Right atrium auricular region (tissue), 2 donors: ENCODE measurements at places on chromosomes 13 and 19.

DNA sequence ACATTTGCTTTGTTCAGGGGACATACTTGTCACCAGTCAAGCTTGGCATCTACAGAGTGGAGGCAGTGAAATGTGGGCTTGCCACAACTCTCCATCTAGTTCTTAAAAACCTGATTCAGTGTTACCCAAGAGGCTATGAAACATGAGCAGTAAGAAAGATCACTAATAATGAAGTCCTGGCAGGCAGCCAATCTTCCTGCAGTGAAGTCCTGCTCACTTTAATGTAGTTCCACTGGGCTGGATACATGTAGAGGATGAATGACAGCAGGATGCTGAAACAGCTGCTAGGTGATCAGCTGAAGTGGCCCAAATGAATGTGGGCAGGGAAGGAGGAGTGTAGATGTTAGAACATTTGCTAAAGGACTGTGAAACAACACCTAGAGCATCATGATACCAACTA is 1213.1 kb downstream of the OLFM4 start:
- DNase-seq, result no peak

DNA sequence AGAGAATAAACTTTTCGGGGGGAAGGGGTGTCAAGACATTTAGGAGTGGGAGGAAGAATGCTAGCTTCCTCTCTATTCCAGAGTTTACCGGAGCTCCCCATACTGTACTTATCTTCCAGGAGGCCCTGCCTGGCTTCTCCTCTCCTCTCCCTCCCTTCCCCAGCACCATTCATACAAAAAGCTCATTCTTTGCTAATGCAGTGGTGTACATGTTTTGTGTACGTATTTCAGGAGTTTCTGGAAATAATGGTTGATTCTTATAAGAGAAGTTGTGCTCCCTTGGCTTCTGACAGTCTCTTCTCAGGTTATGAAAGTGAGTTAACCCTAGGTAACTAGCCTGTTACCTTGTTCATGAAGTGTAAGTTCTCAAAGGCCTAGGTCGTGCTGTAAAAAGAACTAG is 7.1 kb downstream of the SAMD4B start:
- no peak for DNase-seq

- DNase-seq, result no peak
Observed at GRCh38 chr19:8666814-8667405, 31.7 kb downstream of the ACTL9 start.

DNA sequence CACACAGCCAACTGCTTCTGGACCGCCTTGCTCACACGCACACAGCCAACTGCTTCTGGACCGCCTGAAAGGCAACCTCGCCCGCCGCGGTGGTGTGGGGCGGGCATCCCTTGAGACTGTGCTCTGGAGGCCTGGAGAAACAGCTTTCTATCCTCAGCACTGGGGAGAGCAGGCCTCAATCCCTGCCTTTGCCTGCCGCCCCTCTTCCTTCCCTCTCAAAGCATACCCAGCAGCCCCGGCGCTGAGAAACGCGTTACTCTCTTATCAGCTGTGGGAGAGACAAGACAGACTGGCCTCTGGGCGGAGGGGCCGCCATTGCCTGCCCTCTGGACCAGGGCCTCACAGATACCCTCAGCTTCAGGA is 2.9 kb downstream of the LIPE start:
- DNase-seq, result no peak

DNA sequence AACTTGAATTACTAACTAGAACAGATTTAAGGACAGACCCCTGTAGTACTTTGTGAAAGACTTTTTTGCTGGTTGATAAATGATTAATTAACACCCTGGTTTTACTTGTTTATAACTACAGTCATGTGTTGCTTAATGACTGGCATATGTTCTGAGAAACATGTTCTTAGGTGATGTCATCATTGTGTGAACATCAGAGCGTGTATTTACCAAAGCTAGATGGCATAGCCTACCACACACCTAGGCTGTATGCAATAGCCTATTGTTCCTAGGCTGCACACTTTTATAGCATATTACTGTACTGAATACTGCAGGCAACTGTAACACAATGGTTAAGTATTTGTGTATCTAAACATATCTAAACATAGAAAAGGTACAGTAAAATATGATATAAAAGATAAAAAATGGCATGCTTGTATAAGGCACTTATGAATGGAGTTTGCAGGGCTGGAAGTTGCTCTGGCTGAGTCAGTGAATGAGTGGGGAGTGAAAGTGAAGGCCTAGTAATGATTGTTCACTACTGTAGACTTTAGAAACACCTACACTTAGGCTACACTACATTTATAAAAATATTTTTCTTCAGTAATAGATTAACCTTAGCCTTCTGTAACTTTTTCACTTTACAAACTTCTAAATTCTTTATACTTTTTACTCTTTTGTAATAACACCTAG is 260.3 kb downstream of the KCNRG start:
- no peak for DNase-seq

- DNase-seq, result no peak
Observed at GRCh38 chr19:6326815-6327214, 6.6 kb downstream of the ACER1 start.

DNA sequence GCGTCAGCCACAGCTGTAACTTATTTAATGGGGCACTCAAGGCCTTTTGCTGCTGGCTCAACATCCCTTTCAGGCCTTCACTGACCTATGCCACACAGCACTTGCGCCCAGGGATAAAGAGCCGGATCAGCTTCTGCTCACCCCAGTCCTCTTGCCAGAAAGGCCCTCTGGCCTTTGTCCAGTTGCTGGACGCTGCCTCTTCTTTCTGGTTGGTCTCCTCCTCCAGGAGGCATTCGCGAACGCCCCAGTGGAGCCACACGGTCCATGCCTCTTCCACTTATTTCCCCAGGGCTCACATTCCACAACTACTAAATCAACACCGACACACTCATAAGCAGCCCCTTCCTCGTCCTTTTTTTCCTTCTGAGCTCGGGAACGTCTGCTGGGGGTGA is 3.7 kb upstream of the ZNF329 start:
- peak; percentile 60 for DNase-seq

DNA sequence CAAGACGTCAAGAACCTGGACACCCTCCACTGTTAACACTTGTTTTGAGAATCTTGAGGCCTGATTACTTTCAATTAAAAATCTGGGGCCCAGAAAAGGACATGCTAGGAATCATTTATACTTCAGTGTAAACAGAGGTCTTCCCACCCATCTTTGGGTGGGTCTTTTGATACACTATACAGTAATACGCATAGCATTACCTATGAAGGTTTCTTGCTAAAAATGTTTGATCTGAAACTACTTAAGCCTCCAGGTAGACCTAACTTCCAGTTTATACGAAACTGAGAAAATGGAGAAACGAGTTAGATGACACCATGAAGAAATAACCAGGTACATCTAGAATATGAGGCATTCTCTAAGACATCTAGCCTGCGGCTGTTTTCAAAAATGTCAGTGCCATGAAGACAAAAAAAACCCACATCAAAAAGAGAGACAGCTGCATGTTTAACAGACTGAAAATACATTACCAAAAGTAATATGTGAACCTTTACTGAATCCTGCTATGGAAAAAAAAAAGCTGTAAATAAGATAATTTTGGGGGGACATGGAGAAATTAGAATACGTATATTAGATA is 36.6 kb downstream of the TGDS start:
- DNase-seq, result no peak

DNA sequence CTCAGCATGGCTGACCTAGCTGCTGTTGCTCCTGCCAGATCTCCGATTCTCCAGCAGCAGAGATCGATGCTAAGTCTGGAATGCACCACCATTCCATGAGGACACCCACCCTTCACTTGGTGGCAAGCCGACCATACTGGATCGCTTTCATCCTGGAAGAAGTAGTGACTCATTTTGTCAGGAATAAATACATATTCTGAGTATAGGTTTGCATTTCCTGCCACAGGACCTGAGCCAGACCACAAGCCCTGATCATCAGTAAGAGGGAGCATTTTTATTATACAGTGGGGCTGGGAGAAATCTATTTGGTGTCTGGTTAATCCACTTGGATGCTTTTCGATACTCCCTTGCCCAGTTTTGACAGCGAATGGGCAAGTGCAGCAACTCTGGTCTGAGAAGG is 10.9 kb upstream of the KCTD15 start:
- DNase-seq, result no peak

GRCh38 chr13:33008946-33009722 is 7.1 kb upstream of the KL start:
- no peak for DNase-seq

DNA sequence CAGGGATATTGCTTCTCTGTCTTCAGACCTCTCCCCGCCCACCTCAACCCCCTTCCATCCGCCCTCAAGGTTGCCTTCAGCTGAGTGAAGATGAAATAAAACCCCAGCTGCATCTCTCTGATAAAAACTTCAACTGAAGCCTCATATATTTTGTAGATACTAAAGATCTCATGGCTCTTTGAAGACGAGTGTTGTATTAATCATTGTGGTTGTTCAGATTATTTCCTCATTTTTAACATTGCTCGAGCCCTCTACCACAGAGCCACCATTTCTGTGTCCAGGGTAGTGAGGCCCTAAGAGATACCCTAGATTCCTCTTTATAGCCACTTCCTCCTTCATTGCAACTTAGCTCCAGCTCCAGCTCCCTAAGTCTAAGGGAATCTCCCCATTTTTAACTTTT is 312.8 kb upstream of the ZNF507 start:
- no peak for DNase-seq

- DNase-seq, result peak; percentile 50
Observed at GRCh38 chr13:113923376-113924063, 50.4 kb downstream of the C13orf46 start.

GRCh38 chr19:33662391-33663092 is 40.8 kb downstream of the CHST8 start:
- peak; percentile 13 for DNase-seq

GRCh38 chr13:71499944-71500514 is 367.0 kb downstream of the DACH1 start:
- no peak for DNase-seq

DNA sequence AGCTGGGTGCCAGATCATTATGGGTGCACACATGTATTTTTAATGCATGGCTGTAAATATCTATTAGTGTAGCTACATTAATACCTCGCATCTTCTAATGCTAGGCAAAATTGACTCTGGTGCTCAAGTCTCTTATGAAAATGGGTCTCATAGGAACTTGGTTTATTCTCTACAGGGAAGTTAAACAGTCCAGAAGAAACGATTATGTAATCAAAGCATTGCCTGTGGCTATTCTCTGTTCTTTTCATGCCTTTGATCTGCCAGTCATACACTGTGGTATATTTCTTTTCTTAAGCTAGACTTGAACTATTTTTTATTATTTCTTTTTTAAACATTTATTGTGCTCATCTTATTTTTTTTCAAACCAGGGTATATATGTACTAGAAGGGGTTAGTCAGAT is 1015.0 kb downstream of the SLITRK1 start:
- no peak for DNase-seq

DNA sequence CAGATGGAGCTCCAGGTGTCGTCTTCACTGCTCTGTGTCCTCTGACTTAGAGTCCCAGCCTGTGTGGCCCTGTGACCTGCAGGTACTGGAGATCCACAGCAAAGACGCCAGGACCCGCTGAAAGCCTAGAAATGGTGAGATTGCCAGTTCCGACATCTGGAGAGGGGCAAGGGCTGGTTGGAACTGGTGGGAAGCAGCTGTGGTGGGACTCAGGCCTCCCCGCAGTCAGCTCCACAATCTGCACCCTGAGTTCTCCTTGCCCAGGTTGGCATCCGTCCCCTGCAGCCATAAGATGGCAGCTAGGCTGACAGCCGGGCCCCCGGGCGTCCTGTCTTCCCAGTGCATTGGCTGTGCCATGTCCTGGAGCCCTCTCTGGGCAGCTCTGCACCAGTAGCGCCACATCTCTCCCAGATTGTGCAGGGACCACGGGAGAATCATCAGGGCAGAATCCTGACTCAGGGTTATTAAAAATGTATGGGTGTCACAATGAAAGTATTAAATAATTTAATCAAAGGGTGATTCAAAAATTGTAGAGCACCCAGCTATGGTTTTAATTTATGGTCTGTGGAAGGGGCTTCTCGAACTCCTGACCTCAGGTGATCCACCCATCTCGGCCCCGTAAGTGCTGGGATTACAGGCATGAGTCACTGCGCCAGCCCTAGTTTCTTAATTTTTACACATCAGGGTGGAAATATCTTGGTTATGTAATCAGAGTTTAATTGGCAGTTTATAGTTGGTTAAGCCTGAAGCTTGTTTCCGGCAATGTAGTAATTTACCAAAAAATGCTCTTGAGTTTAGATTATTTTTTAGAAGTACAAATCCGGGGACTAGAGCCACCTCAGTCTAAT is 32.2 kb upstream of the ZNF681 start:
- DNase-seq, result no peak

- DNase-seq, result no peak
Observed at GRCh38 chr19:38386300-38386970, 1.4 kb downstream of the GGN start.

GRCh38 chr13:30862707-30863106 is 43.4 kb upstream of the MEDAG start:
- DNase-seq, result no peak

GRCh38 chr13:36891752-36892151 is 28.3 kb downstream of the SMAD9 start:
- no peak for DNase-seq

- no peak for DNase-seq
Observed at GRCh38 chr19:29265436-29265835, 52.5 kb upstream of the UQCRFS1 start.

GRCh38 chr13:86562866-86563265 is 763.6 kb upstream of the SLITRK6 start:
- DNase-seq, result no peak

- DNase-seq, result no peak
Observed at GRCh38 chr19:29495901-29496441, 29.8 kb upstream of the VSTM2B start.

DNA sequence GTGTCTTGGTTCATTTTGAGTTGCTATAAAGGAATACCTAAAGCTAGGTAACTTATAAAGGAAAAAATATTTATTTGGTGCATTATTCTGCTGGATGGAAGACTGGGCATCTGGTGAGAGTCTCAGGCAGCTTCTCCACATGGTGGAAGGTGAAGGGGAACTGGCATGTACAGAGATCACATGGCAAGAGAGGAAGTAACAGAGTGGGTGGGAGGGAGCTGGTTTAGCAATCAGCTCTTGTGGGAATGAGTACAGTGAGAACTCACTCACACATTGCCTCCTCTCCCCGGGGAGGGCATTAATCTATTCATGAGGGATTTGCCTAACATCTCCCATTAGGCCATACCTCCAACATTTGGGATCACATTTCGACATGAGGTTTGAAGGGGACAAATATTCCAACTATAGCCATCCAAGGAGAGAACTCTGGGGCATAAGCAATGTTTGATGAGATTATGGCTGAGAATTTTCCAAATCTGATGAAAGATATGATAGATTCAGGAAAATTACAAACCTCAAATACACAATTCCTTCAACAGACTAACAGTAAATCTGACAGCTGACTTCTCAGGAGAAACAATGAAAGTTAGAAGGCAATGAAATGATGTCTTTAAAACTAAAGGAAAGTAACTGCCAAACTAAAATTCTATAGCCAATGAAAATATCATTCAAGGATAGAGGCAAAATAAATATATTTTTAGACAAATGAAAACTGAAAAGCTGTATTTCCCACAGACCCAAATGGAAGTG is 52.5 kb downstream of the MTUS2 start:
- DNase-seq, result no peak

GRCh38 chr13:52414963-52415362 is 9.0 kb upstream of the THSD1 start:
- no peak for DNase-seq

- DNase-seq, result no peak
Observed at GRCh38 chr19:51607077-51607476, 23.1 kb downstream of the SIGLEC5 start.
